Choroid plexus epithelial cell (primary cell): ENCODE measurements at places on chromosomes 5 and 9.

GRCh38 chr9:110156416-110156815, 51.5 kb downstream of the C9orf152 start:
- DNase-seq, result no peak

- DNase-seq, result peak; percentile 33
Observed at GRCh38 chr5:151630088-151630487, 39.0 kb upstream of the FAT2 start.

- no peak for DNase-seq
Observed at GRCh38 chr5:72288924-72289323, 31.1 kb downstream of the MRPS27 start.

DNA sequence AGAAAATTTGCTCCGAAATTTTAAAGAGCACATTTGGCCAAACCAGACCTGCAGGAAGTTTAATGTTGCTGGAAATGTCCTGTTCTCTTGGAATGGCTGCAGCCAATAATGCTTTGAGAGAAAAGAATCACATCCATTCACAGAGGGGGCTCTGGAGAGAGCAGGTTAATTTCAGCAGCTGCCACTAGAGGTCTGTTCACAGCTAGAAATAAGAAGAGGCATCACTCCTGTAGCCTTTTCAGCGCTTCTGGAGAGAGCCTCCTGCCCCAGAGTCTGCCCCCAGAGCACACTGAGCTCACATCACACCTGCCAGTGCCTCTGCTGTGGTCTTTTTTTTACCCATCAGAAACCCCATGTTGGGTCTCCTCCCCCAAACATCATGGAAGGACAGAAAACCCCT, 124.8 kb upstream of the RAD23B start:
- DNase-seq, result peak; percentile 68

DNA sequence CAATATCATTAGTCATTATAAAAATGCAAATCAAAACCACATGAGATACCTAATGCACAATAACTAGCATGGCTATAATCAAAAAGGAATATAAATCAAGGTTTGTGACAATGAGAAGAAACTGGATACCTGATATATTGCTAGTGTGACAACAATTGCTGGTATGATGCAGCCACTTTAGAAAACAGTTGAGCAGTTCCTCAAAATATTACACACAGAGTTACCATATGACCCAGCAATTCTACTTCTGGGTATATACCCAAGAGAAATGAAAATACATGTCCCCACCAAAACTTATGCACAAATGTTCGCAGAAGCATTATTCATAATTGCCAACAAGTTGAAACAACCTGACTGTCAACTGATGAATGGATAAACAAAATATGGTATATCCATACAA, 339.7 kb upstream of the POU5F2 start:
- DNase-seq, result no peak

DNA sequence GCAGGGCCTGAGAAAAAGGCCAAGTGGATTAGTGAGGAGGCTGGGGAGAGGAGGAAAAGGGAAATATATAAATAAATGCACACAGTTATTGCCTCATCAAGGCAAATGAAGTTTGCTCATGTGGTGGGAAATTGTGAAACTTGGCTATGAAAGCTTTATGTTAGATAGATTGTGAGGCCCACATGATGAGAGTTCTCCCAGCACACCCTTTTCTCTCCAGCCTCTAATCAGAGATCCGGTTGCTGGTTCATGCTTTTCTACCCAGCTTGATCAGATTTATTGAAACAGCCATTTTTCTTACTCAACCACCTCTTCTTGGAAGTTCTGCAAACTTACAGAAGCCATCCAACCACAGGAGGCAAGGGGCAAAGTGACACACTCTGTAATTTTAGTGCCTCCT, 125.8 kb upstream of the KLF4 start:
- DNase-seq, result peak; percentile 75

DNA sequence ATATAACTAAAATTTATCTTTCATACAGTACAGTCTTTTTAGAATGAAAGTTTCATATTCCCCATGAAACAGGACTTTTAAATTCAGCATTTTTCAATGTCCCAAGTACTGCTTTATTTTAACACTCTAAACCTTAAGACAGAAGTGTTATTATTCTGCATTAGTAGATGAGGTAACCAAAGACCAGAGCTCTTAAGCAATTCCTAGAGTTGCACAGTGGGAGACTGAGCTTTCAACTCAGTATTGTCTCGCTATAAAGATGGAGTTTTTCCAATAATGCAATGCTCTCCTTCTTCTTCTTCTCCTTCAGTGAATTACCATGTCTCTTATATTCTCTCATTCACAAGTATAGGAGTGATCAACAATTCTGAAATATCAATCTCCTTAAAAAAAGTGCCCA, 479.7 kb downstream of the CETN3 start:
- DNase-seq, result peak; percentile 79

DNA sequence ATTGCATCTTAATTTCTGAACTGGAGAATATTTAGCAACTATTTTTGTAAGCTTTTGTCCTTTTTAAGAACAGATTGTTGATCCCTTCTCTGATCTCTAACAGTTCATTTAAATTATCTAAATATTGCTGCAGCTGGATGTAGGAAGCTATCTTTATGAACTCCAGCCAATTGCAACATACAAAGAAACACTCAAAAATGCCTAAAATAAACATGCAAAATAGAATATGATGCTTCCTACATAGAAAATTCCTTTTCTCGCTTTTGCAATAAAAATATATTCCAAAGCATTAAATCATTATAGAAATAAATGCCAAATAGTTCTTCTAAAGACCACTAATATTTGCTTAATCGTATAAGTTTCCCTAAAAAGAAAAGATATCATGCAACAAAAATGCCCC, 218.6 kb downstream of the LURAP1L start:
- DNase-seq, result peak; percentile 41

DNA sequence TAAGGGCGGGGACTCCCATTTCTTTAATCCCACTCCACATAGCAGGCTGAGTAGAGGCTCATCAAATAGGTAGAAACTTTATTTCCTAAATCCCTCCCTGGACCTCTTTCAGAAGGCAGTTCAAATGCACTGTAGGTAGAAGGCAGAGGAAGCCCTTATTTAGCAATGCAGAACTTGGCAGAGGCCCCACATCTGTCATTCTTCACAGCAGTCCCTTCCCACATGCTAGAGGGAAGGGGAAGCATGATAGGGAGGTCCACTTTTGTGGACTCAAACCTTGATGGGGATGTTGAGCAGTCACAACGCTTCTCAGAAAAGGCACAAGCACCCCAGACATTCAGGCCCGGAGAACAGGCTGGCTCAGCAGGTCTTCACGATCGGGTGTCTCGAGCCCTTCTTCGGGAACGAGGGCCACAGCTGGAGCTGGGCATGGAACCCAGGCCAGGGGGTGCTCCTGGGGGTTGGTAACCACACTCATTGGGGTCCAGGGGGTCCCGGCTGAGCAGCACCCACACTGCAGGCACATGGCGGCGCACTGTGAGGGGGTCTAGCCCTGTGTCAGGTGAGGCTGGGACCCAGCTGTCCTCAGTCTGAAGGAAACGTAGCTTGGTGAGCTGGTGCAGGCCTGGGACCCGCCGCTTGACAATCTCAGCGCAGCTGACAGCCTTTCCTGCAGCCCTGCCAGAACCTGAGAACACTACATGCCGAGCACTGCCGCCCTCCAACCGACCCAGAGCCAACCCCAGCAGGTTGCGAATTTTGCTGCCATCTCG, 1.3 kb downstream of the RPP25L start:
- DNase-seq, result peak; percentile 47

GRCh38 chr5:81856948-81857928, 106.3 kb upstream of the SSBP2 start:
- DNase-seq, result peak; percentile 15

GRCh38 chr9:133421615-133422542, at the start of gene ADAMTS13:
ADAMTS13 (plus strand) TSS chr9:133422367; CDS start chr9:133422444, 77 bp downstream.
- DNase-seq, result peak; percentile 21

DNA sequence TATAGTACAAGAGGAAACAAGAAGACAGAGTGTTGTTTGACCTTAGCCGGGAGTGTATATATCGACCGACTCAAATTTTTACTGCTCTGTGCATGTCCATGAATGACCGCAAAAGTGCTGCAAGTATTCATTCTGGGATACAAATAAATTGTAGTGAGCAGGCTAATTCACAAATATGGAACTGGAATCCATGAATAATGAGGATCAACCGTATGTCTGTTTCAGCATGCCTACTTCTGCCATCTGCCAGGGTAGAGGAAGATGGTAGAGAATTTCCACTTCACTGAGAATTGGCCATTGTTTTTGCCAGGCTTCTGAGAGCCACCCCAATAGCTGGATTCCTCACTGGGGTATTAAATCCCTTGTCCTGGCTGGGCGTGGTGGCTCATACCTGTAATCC, 8.5 kb upstream of the RALGPS1 start:
- DNase-seq, result no peak

GRCh38 chr9:128862401-128862851, 19.3 kb downstream of the KYAT1 start:
- DNase-seq, result no peak

- DNase-seq, result peak; percentile 86
Observed at GRCh38 chr9:20315677-20316076, 306.6 kb downstream of the MLLT3 start.
